Vagina (tissue), 2 donors: ENCODE measurements at places on chromosomes 6 and 20.

- H3K4me3 ChIP-seq, result no peak overlapping the region
- no peak overlapping the region for H3K27ac ChIP-seq
These were observed 235.5 kb upstream of the KCNQ5 start for GRCh38 chr6:72386324-72386723.

DNA sequence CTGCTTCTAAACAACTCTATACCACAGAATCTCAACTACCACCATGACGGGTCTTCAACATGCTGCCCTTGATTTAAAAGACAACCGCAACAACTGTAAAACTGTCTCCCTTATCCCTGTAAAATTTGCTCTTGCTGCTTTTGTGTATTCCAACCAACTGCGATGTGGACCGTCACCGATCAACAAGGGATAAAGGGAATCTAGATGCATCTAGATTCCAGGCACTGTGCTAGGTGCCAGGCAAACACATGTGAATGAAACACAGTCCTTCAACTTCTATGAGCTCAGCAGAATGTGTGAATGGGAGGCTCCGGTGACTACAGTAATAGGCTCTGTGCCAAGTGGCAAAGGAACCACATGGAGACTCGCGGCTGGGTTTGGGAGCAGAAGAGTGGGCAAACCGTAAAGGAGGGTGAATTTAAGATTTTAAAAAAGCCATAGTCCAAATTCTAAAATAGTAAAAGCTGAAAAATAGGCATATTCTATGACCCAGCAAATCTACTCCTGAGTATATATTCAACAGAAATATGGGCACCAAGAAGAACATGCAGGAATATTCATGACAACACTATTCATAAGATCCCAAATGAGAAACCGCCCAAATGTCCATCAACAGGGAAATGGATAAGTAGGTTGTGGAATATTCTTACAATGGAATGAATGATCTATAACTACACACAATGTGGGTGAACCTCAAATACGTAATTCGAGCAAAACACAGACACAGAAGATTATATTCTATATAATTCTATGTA, 3.7 kb upstream of the PRND start:
- no peak overlapping the region for H3K4me3 ChIP-seq
- no peak for DNase-seq
- H3K4me1 ChIP-seq, result peaks cover 9% of the 10 kb centered on the region
- H3K27me3 ChIP-seq, result no peaks in the 10 kb centered on the region
- no peak overlapping the region for H3K27ac ChIP-seq

DNA sequence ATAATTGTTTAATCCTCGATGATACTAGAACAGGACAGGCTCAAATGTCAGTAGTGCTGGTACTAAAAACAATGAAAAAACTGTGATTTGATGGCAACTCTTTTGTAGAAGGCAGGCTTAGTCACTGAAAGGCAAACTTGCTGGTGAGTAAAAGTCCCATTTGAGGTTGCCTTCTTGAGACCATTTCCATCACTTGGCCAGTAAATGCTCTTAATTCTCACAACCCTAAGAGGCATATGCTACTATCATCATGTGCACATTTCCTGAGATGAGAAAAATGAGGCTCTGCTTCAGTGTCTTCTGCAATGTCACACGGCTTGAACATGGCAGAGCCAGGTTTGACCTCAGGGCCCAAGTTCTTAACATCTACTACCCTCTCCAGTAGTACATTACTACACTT, 9.9 kb downstream of the AKIRIN2 start:
- H3K27me3 ChIP-seq, result no peaks in the 10 kb centered on the region
- DNase-seq, result no peak
- peaks cover 88% of the 10 kb centered on the region for H3K4me1 ChIP-seq
- H3K4me3 ChIP-seq, result no peak overlapping the region
- H3K27ac ChIP-seq, result no peak overlapping the region

DNA sequence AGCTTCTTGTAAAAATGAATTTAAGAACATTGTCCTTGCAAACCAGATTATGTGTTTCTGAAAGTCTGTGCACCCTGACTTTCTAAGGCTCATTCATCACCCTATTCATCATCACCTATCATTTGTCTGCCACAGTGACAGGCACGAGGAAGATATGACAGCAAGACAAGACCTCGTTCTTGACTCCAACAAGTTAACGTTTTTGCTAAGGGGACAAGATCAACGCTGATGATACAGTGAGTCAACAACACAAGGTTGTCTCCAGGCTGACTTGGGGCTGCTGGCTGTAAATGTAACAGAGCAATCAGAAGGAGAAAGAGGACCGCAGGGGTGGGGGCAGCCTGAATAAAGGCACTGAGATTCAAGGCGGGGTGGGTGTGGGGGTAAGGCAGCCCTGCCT, 94.2 kb downstream of the FOXC1 start:
- no peaks in the 10 kb centered on the region for H3K27me3 ChIP-seq
- no peak overlapping the region for H3K27ac ChIP-seq
- DNase-seq, result no peak
- no peaks in the 10 kb centered on the region for H3K36me3 ChIP-seq
- H3K4me1 ChIP-seq, result peaks cover 29% of the 10 kb centered on the region
- H3K4me3 ChIP-seq, result no peak overlapping the region

DNA sequence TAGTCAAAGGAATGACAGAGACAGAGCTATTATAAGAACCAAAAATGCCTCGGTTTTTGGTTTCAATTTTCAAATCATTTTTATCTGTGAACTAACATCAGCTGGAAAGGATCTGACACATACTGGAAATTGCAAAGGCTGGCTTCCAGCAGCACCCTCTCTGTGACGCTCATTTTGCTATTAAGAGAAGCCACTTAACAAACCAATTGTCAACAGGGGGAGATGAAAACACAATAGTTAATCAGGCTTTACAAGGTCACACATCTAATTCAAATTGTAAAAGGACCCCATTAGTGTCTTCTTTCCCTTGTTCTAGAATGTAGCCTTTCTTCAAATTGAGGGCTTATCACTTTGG, 160.5 kb downstream of the TFAP2B start:
- no peak overlapping the region for H3K4me3 ChIP-seq
- no peak for DNase-seq
- H3K27ac ChIP-seq, result no peak overlapping the region
- no peaks in the 10 kb centered on the region for H3K4me1 ChIP-seq

DNA sequence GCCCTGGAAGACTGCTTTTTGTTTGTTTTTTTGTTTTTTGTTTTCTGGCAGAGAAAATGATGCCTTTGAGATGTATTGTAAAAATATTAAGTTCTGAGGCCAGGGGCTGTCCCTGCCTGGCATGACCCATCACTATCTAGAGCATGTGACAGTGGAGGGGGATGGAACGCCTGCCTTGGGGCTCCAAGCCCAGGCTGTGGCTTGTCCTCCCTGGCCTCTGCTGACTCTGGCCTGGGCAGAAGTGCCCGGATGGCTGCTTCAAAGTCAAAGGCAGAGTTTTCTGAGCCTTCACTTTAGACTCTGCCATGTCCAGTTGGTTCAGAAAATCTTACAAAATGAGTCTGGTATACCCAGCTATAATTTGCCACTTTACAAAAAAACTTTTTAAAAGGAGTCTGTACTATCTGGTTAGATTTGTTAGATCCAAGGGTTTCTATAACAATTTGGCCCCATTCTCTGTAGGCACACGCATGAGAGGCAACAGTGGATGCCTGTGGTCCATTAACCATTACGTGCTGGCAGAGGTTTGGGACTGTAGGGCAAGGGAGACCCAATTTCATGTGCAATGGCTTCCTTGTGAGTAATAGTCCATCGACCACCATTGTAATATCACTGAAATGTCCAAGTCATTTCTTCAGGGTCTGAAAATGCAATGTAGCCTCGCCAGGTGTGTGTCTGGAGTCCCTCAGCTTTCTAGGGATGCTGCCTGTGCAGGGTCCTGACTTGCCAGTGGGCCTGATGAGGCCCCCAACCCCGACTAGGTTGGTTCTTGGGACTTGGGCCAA, 8.3 kb downstream of the PPP1R3G start:
- H3K27me3 ChIP-seq, result no peaks in the 10 kb centered on the region
- DNase-seq, result no peak
- H3K36me3 ChIP-seq, result no peaks in the 10 kb centered on the region
- peaks cover 5% of the 10 kb centered on the region for H3K4me1 ChIP-seq
- H3K27ac ChIP-seq, result no peak overlapping the region

DNA sequence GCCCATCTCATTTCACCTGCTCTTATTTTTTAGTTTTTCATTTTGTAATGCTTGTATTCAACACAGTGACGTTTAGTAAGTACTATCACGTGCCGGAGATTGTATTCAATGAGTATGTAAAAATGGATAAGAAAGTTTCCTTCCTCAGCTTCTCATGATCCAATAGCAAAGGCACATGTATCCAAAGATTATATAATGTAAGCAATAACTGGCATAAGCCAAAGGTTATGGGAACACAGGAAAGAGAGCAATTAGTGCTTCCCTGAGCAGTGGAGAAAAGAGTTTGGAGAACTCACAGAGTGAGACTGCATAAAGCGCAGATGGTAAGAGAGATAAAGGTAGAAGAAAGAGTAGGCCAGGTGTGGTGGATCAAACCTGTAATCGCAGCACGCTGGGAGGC, 21.8 kb upstream of the LTV1 start:
- H3K36me3 ChIP-seq, result no peaks in the 10 kb centered on the region
- DNase-seq, result no peak
- H3K27ac ChIP-seq, result no peak overlapping the region
- no peaks in the 10 kb centered on the region for H3K4me1 ChIP-seq
- H3K4me3 ChIP-seq, result no peak overlapping the region

DNA sequence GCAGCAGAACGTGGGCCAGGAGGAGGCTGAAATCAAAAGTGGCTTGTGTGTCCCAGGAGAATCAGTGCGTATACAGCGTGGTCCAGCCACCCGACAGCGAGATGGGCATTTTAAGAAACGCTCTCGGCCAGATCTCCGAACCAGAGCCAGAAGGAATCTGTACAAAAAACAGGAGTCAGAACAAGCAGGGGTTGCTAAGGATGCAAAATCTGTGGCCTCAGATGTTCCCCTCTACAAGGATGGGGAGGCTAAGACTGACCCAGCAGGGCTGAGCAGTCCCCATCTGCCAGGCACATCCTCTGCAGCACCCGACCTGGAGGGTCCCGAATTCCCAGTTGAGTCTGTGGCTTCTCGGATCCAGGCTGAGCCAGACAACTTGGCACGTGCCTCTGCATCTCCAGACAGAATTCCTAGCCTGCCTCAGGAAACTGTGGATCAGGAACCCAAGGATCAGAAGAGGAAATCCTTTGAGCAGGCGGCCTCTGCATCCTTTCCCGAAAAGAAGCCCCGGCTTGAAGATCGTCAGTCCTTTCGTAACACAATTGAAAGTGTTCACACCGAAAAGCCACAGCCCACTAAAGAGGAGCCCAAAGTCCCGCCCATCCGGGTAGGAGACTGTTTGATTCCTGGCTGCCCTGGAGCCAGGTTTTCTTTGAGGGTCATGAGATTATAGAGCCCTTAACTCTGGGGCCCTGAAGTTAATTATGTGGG, 75.3 kb downstream of the ASXL1 start:
- H3K4me3 ChIP-seq, result no peak overlapping the region
- H3K27ac ChIP-seq, result no peak overlapping the region
- DNase-seq, result no peak
- no peaks in the 10 kb centered on the region for H3K27me3 ChIP-seq
- H3K4me1 ChIP-seq, result no peaks in the 10 kb centered on the region
- no peaks in the 10 kb centered on the region for H3K36me3 ChIP-seq

- H3K4me3 ChIP-seq, result no peak overlapping the region
- peaks cover 11% of the 10 kb centered on the region for H3K36me3 ChIP-seq
- no peaks in the 10 kb centered on the region for H3K27me3 ChIP-seq
- DNase-seq, result no peak
- H3K4me1 ChIP-seq, result no peaks in the 10 kb centered on the region
- no peak overlapping the region for H3K27ac ChIP-seq
These were observed 107.7 kb upstream of the TMEM181 start for GRCh38 chr6:158452191-158452590.

DNA sequence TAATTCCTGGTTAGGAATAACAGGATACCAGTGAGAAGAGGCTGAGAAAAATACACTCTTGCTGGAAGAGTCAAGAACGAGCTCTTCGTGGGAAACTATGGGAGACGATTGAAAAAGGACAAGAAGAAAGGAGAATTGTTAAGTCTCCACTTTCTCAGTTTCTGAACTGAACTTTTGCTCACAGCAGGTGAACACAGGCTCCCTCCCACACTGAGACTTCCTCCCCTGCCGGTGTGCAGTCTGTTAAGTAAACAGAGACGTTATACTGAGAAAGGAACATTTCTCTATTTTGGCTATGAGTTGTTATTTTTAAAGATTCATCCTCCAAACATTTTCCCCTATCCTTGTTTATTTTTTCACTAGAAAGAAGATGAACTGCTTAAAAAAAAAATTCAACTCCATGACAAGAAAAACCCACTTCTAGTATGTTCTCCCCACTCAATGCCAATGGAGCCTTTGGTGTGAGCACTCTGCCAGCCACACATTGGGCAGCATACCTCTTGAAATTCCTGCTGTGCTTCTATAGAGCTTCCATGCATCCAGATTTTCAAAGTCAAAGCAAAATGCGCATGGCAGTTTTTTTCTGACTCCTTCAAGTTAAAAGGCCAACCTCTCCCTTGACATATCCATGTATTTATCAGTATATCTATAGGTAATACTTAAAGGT, 250.5 kb downstream of the ESR1 start:
- no peaks in the 10 kb centered on the region for H3K36me3 ChIP-seq
- H3K4me1 ChIP-seq, result no peaks in the 10 kb centered on the region
- no peaks in the 10 kb centered on the region for H3K27me3 ChIP-seq

- H3K4me3 ChIP-seq, result no peak overlapping the region
- H3K27ac ChIP-seq, result no peak overlapping the region
- DNase-seq, result no peak
- H3K27me3 ChIP-seq, result no peaks in the 10 kb centered on the region
- H3K36me3 ChIP-seq, result no peaks in the 10 kb centered on the region
- peaks cover 10% of the 10 kb centered on the region for H3K4me1 ChIP-seq
These were observed 48.4 kb upstream of the SNAP25 start for GRCh38 chr20:10170261-10170660.

DNA sequence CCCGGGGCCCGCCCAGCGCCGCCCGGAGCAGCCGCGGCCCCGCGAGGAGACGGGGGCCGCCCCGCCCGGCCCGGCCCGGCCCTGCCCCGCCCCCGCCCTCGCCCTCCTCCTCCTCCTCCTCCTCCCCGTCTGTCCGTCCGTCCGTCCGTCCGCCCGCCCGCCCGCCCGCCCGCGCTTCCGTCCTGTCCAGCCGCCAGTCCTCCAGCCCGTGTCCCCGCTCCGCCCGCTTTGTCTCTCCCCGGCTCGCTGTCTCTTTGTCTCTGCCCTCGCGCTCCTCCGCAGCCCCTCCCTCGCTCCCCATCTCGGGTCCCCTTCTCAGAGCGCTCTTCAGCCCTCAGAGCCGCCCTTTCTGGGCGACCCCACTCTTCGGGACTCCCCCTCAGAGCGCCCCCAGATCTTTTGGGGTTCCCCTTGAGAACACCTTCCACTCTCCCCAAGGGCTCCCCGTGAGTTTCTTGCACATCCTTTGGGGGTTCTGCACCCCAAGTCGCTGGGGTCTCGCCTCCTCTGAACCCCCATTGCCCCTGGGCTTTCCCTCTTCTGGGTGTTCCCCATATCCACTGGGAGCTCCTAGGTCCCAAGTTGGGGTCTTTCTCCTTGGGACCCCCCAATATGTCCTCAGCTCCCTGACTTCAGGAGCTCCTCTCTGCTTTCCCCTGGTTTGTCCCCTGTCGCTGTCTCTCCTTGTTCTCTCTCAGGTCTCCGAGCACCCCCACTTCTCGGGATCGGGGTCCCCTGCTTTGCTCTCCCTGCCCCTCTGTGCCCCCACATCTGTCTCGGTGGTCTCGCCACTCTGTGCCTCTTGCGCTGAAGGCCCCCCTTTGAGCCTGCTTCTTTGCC, 79.5 kb upstream of the MYL9 start:
- DNase-seq, result no peak
- H3K27ac ChIP-seq, result peak overlapping the region; percentile 99
- H3K4me3 ChIP-seq, result peak overlapping the region; percentile 69
- H3K27me3 ChIP-seq, result no peaks in the 10 kb centered on the region
- peaks cover 58% of the 10 kb centered on the region for H3K4me1 ChIP-seq
- H3K36me3 ChIP-seq, result no peaks in the 10 kb centered on the region
